ENCODE measurements at places on chromosomes 7 and 10.

- no peak for DNase-seq
These were observed 699 bp downstream of the CLIP2 start for GRCh38 chr7:74289659-74290552.

DNA sequence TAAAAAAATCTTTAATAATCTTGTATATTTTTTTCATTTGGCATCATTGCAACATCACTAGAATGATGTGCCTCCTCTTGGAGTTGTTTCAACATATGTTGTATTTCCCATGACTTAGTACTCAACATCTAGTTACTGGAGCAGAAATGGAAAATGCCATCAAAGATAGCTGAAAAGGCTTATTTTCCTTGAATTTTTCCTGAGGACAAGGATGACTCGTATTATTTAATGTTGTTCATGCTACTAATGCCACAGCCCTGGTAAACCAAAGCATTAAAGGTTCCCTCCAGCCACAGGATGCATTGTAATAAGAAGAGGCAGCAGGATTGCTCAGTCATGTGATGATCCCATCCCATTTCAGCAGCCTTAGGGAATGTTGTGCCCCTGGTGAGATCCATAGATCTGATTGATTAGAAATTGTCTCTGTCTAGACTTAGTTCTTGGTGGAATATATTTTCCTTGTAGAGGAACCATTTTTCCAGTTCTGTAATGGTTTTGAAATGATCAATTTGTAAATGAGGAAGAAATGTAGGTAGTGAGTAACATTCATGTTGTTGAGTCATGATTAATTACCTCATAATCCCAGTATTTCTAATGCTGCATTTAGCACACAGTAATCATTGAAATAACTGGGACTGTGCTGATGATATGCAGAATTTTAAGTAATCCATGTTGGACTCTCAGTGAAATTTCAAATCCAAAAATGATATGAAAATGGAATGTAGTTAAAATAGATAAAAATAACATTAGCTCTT is 91.3 kb upstream of the SMIM30 start:
- DNase-seq = no peak

DNA sequence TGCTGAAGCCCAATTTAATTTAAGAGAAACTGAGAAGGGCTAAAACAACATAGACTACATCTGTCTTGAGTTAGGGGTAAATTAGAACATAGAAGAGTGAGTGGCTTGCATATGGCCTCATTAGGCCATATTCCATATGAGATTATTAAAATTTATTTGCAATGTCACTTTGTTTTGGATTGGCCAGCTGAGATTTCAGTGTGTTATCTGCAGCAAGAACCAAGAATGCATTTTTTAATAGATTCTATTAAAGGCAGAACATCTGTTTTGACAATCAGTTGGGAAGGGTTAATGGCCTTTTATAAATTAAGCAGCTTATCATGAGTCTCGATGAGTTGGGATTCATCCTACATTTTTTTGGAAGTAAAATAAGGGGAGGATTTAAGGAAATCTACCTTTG is 236.2 kb downstream of the DGKB start:
- no peak for DNase-seq

- DNase-seq = no peak
These were observed 141.9 kb upstream of the RHEB start for GRCh38 chr7:151661587-151661986.

DNA sequence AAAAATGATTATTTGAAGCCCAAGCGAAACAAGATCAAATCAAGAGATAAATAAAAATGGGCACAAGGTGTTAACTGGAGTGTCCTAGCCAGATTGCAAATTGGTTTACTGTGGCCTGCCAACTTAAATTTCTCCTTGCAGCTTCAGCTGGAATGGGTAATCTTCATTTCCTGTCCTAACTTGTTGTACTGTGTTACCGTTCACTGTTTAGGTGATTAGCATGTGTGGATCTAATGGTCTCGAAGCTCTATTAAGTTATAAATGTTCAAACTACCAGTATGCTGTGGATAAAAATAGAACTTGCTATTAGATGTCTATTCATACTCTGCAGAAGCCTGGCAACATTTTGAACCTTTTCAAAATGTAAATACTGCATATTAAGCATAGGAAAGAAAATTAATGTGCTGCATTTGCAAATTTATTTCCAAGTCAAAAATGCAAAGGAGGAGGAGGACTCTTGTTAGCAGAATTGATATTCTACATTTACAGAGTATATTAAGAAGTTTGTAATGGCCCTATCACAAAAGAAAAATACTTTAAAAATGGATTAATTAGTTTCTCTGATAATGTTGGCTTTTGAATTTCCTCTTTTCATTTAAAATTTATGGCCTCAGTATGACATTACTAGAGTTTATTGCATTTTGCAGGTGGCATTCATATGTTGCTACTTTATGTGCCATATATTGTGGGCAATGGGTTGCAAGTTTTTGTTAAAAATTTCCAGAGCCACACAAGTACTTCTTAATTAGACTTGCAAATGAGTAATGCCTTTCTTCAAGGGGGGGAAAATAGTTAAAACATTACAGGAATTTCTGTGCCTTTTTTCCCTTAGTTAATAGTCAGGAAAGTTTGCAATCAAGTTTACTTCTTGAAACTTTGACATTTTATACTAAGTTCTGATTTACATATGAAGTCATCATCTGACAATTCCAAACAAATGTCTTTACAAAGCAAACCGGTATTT is 92.1 kb downstream of the CABCOCO1 start:
- no peak for DNase-seq

DNA sequence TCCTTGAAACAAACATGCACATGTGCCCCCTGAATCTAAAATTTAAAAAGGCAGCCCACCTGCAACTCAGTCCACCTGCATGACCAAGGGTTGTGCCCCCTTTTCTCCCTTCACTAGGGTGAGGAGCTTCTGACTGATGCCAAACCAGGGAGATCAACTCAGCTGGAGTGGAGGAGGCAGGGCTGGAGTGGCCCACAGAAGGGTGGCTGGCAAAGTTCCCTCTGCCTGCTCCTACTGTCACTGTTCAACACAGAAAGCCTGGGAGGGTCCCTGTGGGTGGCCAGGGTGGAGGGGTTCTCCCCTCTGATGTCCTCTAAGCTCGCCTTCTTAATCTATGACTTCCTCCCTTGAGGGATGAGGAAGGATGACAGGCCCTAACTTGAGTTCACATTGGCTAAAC is 55.7 kb upstream of the ANTXRL start:
- DNase-seq = no peak

DNA sequence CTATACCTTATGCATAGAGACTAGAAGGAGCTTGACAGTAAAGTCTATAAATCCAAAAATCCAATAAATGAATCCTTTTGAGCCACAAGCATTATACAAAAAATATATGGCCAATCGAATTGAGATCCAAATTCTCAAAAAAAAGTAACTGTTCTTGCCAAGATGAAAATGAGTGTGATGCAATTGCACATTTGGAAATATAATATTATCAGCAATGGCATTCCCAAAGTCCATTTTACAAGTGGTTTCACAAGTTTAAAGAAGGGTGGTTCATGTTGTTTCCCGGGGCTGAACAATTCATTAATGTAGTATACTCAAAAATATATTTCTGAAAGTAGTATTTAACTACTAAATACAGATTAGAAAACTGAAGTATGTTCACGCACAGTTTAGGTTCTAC is 7.3 kb downstream of the RP9 start:
- DNase-seq = no peak

- no peak for DNase-seq
These were observed 242.6 kb downstream of the MAD1L1 start for GRCh38 chr7:1990001-1990670.

DNA sequence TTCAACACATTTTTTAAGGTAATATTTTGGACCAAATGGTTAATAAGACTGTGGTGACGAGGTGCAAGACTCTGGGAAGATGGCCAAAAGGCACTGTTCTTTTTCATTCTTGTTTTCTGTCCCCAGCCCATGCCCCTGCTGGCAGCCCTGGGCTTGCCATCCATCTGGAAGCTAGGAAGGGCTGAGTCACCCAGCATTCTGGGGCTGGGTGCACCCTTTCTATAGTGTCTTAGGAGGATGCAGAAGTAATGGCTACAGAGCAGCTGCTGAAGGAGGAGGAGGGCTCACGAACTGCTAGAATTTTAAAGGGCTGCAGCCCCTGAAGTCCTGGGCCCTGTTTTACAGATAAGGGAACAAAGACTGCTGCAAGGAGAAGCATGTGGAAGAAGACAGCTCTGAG is 42.8 kb upstream of the ZNF32 start:
- no peak for DNase-seq

- DNase-seq = no peak
These were observed 108.0 kb upstream of the YAE1 start for GRCh38 chr7:39458061-39458745.

DNA sequence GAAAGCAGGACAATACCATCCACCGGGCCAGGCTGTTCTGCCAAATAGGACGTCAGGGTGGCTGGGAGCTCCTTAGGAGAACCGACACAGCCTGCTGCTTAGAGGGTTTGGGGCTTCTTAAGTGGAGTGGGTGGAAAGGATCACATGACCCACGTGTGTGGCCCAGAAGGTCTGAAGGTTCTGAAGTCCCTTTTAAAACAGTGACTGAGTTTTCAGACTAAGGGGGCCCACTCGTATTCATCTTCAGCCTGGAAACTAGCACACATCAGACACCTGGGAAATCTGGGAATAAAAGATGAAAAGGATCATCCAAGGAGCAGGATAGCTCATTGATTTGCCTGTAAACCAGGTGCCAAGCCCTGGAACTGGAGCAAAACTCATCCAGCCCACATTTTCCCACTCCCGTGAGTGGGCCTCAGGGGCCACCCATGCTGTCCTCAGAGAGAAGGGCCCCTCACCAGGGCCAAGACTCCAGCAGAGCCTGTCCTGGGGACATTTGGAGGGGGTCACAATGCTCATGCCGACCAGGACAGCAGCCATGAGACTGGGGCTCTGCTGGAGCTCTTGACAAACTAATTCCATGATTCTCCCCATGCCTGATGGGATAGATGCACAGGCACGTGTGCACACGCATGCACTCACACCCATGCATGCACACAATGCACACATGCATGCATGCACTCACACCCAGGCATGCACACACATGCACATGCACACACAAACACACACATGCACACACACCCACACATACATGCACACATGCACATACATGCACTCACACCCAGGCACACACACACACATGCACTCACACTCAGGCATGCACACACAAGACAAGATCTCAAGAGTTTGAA is 168.8 kb upstream of the PPP2R2D start:
- DNase-seq = no peak
